ENCODE measurements at places on chromosomes 16 and 17.
A peak's percentile ranks its signal among the peaks of the same experiment; 100 is the strongest.

GRCh38 chr17:75125984-75126383 lies 5.6 kb downstream of the NT5C start:
- DNase-seq = no peak

DNA sequence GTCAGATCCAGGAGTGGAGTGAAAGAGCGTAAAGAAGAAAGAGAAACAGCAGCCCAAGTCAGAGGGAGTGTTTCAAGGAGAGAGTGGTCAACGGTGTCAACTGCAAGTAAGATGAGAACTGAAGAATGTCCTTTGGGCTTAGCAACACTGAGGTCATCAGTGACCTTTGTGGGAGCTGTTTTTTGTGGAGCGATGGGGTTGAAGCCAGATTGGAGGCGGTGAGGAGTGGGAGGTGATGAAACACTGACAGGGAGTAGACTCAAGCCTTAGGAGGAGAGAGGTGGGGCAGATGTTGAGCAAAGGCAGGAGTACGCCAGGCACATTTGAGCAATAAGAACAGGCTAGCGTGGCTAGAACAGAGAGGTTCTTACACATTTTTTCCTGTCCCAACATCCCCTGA lies 103.7 kb upstream of the GNAO1 start:
- no peak for DNase-seq

- no peak for DNase-seq
These were observed 6.8 kb upstream of the ITGAD start for GRCh38 chr16:31386157-31386984.

DNA sequence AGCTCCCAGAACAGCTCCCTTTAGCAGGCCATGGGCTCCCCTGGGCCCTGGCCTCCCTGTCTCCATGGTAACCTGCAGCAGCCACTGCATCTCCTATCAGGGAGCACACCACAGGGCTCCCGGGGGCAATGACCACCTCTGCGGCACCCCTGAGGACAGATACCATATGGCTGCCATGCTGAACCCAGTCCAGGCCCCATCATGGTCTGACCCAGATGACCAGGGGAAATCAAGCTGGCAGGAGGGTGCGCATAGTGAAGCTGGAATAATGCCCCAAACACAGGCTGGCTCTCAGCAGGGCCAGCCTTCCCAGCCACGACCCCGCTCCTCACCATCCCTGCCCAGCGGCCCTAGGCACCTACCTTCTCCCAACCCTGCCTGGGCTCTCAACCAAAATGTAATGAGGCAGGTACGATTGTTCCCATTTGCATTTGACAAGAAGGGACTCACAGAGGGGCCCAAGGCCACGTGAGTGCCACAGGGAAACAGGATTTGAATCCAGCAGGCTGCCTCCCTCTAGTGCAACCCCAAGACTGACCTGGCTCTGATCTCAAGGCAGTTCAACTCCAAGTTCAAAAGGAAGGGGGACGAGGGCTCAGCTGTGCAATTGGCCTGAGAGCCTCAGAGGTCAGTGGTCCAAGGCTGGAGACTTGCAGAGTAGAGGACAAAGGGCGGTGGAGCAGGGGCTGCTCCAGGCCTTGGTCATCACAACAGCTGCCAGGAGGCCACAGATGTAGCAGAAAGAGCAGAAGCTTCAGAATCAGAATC lies 2.4 kb downstream of the RUNDC3A start:
- no peak for DNase-seq

GRCh38 chr16:82776470-82777146 lies 149.8 kb downstream of the CDH13 start:
- DNase-seq = no peak

DNA sequence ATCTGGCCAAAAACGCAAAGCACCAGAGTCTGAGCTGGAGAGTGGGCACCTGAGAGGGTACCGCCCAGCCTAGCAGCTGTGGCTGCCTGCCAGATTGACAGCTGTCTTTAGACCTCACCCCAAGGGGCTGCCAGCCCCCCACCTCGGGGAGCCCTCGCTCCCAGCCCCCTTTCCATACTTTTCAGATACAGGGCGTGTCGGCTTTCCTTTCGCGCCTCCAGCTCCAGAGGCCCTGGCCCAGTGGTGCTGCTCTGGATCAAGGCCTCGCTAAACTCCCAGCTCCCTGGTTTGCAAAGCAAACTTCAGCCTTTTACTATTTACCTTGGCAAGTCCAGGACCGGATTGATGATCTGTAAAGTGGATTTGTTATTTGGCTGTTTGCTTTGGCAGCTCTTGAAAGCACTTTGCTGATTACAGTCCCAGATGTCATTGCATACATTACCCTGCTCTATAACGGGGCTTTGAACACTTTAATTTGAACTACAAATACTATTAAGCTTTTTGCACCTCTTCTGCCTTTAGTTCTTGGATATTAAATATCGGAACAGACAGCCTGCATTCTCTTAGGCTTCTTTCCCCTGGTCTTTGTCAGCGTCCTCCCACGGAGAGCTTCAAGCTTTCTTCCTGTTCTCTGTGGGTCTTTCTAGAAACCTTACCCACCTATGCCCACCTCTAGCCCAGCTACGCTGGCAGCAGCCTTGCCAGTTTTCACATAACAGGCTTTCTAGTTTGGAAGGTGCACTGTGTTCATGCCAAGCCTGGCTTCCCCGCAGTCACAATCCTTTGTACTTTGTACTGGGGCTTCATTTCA lies 63.6 kb upstream of the TBX2 start:
- peak; percentile 15 for DNase-seq

- no peak for DNase-seq
These were observed 143.0 kb downstream of the GAS7 start for GRCh38 chr17:10055262-10055975.

GRCh38 chr16:85222155-85222863 lies 110.0 kb upstream of the CIBAR2 start:
- no peak for DNase-seq

GRCh38 chr17:77451894-77452852 lies 311.4 kb downstream of the SEC14L1 start:
- DNase-seq = peak; percentile 73

DNA sequence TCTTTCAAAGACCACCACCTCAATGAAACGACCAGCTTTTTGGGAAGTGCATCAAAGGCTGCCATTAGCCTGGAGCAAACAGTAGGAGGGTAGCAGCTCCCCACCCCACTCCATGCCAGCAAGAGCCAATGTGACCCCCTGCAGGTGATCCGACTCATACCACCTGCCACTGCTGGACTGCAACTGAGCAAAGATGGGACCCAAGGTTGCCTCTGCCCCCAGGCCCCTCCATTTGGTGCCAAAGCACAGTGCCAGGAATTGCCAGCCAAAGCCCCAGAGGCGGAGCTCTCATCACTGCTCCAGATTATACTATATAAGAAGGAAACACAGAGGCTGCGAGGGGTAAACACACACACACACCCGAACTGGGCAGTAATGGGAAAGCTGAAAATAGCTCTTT lies 8.3 kb downstream of the PITPNM3 start:
- no peak for DNase-seq

DNA sequence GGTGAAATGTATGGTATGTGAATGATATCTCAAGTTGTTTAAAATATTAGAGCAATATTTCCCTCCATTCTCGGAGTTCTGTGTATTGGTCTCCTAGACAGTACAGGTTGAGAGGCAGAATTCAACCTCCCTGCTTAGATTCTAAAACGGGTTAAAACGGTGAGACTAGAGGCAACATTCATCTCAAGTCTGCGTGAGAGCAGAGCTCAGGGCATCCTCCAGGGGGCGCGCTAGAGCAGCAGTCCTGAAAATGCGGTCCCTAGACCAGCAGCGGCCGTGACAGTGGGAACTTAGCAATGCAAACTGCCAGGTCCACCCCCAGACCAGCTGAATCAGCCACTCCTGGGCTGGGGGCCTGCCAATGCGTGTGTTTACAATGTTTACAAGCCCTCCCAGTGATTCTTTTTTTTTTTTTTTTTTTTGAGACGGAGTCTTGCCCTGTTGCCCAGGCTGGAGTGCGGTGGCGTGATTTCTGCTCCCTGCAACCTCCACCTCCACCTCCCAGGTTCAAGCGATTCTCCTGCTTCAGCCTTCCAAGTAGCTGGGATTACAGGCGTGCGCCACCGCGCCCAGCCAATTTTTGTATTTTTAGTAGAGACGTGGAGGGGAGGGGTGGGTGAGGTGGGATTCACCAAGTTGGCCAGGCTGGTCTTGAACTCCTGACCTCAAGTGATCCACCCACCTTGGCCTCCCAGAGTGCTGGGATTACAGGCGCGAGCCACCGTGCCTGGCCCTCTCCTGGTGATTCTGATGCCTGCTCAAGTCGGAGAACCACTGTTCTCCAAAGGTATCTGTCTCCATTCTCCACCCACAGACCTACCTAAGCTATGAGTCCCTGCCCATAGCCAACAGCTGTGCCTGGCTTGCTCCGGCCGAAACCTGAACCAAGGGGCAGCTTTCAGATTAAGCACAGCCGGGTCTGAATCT lies 24.2 kb downstream of the KLHL36 start:
- DNase-seq = peak; percentile 43

DNA sequence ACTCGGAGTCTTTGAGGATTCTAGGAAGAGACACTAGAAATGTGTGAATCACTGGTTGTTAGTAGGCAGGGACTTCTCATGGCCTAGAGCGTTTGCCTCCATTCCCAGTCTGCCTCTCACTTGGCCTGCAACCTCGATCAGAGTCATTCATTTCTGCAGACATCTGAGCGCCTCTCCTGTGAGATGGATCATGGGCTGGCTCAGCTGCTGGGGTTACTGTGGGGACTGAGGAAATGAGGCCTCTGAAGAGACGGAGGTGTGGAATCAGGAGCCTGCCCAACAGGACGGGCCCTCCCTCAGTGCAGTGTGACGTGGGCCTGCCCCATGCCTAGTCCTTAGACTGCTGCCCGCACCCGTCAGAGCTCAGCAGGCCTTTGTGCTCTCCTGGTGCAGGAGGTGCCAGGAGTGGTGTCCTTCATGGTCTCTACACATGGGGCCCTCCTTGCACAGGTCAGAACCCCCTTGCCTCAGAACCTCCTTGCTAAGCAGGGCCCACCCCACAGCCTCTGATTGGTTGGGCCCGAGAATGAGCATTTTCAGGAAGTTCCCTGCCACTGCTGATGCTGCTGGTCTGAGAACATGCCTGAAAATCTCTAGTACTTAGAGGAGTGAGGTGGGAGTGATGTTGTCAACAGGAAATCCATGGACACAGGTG lies 99.4 kb downstream of the NPIPB11 start:
- DNase-seq = no peak

DNA sequence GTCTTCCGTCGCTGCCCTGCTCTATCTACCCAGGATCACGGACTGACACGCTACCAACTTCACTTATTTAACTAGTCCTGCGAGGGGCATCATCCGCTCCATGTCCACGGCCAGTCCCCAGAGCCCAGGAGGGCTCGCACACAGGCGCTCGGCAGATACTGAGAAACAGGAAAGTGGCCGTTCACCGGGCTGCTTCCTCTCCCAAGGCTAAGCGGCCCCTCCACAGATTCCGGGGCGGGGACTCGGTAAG lies 388 bp downstream of the OXLD1 start:
- no peak for DNase-seq

DNA sequence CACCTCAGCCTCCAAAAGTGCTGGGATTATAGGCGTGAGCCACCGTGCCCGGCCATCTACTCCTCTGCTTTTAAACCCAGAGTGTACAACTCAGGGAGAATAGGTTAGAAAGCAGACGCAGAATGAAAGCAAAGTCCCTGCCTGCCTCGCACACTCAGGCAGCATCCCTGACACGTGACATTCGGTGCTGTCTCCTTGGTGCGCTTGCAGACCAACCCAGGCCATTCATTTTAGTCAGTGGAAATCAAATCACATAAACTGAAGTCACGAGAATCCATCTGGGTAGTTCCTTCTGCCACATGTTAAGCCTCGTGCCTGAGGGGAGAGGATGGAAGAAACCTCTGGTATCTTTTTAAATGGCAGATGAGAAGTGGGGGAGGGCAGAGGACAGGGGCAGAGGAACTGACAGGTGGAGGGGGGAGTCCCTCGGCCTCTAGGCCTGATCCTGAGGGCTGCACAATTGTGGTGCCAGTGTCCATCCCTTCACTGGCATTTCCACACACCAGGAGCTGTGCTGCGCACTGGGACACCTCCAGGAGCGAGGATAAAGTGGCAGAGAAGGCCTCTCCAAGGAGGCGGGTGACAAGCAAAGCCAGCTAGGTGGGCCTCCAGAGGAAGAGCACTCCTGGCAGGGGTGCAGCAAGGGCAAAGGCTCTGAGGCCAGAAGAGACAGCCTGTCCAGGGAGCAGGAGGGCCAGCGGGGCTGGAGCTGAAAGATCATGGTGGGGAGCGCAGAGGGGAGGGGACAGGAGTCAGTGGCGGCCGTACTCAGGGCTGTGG lies 196.3 kb downstream of the KATNIP start:
- no peak for DNase-seq

- no peak for DNase-seq
These were observed 16.8 kb downstream of the TPSD1 start for GRCh38 chr16:1272453-1273198.

DNA sequence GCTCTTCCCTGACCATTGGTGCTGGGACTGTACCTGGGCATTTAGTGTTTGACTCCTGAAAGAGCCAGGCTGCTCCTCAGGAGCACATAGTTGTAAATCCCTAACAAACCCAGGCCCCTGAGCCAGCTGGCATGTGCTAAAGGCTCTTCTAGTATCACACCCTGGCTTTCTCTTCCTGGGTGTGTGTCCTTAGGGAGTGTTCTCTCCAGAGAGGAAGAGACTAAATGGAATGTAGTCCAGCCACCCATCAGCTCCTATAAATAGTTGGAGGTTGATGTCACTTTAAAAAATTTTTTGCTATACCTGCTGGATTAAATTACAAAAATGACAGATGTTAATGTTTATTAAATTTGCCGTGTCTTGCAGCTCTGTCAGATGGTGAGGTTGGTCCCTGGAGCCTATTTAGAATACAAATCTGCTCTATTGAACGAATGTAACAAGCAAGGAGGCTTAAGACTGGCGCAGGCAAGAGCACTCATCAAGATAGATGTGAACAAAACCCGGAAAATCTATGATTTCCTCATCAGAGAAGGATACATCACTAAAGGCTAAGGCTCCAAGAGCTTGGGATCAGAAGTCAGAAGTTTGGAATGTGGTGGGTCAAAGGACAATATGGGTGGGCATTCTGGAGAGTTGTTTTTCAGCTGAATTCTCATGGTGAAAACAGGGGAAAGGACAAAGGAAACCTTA lies 13.1 kb upstream of the DUSP14 start:
- peak; percentile 57 for DNase-seq

DNA sequence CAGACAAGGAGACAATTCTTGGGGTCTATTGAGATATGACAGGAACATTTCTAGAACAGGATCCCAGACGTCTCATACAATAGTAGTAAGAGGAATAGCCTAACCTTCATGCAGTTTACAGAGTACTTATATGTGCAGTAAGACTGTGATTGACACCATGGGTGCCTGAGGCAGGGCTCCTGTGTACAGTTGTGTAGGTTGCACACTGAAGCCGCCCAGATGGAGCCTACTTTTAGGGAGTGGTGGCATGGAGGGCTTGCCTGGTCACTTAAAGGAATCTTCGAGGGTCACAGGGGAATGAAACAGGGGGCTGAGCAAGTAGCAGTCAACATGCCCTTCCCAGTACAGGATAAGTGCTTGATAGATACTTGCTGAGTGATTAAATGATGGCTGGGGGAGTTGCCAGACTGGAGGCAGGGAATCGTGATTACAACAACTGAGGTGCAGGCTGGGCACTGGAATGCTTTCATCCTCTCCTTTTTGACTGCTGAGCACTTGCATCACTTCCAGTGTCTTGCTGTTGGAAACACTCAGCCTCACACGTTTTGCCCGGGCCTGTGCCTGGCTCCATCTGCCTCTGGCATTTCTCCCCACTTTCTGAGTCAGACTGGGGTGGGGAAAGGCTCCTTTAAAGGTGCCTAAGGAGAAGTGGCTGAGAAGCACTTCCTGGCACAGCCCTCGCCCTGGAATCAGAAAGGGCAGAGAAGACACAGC lies 71.0 kb downstream of the COPRS start:
- DNase-seq = peak; percentile 86

All from fibroblast of gingiva (primary cell).